ENCODE measurements at places on chromosomes 2 and 18. TPM values are rescaled to one million over a fixed set of nuclear protein-coding genes. Genes with fewer than 3 reads are reported as not detected.

Gene OR6B2
- not detected for total RNA-seq

Gene TSHZ1
- total RNA-seq: 13.9 TPM

Gene CHRNG
- total RNA-seq: not detected

DNA sequence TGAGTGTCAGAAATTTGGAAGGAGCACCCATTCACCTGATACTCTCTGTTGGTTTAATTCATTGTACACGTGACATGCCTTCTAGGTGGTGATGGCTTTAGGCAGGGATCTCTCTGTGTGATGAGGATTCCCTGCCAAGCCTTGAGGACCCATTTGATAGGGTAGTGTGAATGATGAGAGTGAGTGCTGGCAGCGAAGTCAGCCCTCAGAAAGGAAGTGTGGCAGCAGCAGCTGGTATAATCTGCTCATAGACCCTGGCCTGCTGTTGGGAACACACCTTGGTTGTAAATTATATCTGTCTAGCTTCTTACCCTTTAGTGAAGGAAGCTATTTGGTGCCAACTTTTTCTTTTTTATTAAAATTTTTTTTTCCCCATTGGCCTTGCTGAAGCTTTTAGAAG lies 164.5 kb downstream of the HAUS1 start:
- DNase-seq: no peak

- DNase-seq: no peak
Measured at GRCh38 chr2:145040433-145040832, 520.5 kb upstream of the ZEB2 start.

GRCh38 chr2:88693911-88694414 lies 2.5 kb downstream of the RPIA start:
- no peak for DNase-seq

All from upper lobe of left lung (tissue), 6 donors.